Right renal cortex interstitium (tissue), 3 donors: ENCODE measurements at places on chromosomes 3 and 15. TPM values are rescaled to one million over a fixed set of nuclear protein-coding genes. Genes with fewer than 3 reads are reported as not detected.

PLCD1 gene
- polyA plus RNA-seq, result 23.1 TPM

DLL4 gene
- 9.1 TPM for polyA plus RNA-seq

MGA gene
- 34.8 TPM for polyA plus RNA-seq

MASP1 gene
- 8.1 TPM for polyA plus RNA-seq

INKA1 gene
- 12.4 TPM for polyA plus RNA-seq

CFAP161 gene
- 0.19 TPM for polyA plus RNA-seq

ESYT3 gene
- polyA plus RNA-seq, result 1.1 TPM

SYNPR gene
- 0.12 TPM for polyA plus RNA-seq

SLC27A2 gene
- polyA plus RNA-seq, result 64.1 TPM

CLDN16 gene
- 40.8 TPM for polyA plus RNA-seq

DNA sequence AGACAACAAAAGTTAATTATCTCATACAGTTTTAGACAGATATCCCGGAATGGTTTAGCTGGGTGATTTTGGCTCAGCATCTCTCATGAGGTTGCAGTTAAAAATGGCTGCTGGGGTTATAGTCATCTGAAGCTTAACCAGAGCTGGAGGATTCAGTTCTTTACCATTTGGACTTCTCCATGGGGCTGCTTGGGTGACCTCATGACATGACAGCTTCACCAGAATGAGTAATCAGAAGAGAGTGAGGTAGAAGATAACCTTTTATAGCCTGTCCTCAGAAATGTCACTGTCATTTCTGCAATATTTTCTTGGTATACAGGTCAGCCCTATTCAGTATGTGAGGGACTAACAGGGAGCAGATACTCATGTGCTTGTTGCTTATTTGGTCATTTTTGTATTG lies 30.9 kb downstream of the TFG start:
- no peak for DNase-seq

- DNase-seq, result no peak
These were observed 107.7 kb downstream of the OSBPL10 start for GRCh38 chr3:31873254-31873820.

DNA sequence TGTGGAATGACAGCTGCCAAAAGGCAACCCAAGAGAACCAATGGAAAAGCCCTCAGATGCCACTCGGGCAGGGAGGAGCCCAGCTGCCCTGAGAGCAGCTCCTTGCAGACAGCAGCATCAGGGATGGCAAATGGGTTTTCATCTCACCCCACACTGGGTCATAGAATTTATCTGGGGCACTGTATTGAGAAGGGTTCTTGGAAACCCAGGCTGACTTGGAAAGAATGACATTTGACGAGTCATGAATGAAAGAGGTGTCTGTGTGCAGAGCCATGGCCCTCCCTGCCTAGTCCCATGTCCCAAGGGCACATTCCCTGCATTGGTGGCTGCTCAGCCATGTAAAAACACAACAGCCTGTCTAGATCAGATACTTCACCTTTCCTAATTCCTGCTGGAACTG lies 157.9 kb upstream of the BHLHE40 start:
- DNase-seq, result no peak

GRCh38 chr15:95840004-95840403 lies 490.5 kb upstream of the NR2F2 start:
- DNase-seq, result no peak

GRCh38 chr3:14640157-14640562 lies 11.4 kb upstream of the CCDC174 start:
- no peak for DNase-seq

DNA sequence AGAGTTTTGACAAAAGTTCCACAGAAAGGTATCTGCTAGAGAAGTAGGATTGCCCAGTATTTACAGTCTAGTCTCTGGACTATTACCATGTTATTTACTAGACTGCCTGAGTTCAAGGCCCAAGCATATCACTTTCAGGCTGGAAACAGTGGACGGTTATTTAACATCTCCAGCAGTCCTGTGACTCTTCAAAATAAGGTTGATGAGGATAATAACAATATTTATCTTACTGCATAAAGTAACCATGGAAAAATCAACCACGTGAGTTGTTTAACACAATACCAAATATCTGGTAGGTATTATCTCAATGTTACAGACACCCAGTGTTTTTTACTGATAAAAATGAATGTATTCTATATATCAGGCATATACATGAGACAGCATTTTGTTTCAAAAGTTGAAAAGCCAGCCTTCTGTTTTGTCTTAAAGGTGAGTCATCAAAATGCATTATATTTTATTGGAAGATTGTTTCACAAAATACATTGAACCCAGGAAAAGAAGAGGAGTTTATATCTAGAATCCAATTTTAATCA lies 535.8 kb downstream of the TBL1XR1 start:
- no peak for DNase-seq

DNA sequence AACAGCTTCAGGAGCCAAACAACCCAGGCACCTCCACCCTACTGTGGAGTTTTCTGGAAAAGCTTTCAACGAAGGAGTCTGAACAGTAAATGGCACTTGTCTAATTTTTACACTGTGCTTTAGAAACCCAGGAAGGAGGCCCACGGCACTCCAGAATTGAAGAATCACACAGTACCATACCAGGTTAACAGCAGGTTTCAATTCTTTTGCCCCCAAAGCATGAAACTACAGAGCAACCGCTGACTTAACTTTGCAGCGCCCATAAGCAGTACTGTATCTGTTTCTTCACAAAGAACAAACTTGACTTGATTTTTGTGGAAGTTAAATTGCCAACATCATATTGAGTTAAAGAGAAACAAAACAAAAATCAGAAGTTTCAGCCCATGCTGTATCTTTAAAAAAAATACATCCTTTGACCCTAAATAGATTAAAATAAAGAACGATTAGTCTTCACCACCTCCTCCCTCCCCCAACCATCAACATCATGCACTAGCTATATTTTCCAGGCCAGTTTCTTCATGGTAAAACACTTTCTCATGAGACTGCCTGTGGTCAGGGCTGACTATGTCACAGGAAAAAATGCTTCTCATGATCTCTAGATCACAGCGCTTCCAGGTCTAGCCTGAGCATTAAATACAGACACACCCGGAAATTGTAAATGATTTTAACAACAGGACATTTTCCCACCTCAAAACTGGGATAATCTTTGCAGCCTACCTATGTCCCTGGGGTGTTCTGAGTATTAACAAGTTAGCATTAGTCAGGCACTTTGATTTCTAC lies 456.3 kb downstream of the FOXP1 start:
- DNase-seq, result no peak

GRCh38 chr15:79593119-79593869 lies 161.2 kb downstream of the MINAR1 start:
- no peak for DNase-seq

DNA sequence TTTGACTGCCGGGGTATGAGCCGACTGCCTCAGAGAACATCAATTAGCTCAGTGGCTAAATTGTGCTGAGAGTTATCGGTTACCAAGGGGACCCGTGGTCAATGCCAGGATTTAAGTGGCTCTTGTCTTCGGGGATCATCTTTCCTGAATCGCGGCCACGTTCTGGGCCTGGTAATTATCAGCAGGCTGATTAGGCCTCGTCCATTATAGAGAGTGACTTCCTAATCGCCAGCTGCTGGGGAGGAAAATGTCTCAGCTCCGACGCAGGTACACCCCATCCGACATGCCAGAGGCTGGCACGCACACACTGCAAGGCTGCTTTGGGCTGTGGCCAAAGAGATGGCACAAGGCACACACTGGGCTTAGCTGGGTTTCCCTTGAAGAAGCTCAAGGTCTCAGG lies 10.6 kb downstream of the TRH start:
- DNase-seq, result no peak

GRCh38 chr3:36693670-36694069 lies 70.7 kb downstream of the DCLK3 start:
- DNase-seq, result no peak
